ENCODE measurements at places on chromosomes 2 and 18.

GRCh38 chr2:206968134-206969086 is 29.1 kb downstream of the CPO start:
- DNase-seq: no peak

DNA sequence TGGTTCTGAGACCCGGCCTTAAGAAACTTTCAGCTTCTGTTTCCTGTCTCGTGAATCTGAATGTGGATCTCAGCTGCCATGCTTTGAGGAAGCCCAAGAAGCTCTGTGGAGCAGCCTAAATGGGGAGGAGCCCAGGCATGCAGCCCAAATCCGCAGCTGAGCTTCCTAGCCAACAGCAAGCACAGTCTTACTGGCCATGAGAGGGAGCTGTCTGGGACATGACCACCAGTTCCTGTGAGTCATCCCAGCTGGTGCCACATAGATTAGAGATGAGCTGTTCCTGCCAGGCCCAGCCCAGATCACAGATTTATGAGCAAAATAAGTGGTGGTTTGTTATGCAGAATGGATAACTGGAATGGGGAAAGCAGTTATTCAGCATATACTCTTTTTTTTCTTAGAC is 224.4 kb upstream of the APCDD1 start:
- no peak for DNase-seq

DNA sequence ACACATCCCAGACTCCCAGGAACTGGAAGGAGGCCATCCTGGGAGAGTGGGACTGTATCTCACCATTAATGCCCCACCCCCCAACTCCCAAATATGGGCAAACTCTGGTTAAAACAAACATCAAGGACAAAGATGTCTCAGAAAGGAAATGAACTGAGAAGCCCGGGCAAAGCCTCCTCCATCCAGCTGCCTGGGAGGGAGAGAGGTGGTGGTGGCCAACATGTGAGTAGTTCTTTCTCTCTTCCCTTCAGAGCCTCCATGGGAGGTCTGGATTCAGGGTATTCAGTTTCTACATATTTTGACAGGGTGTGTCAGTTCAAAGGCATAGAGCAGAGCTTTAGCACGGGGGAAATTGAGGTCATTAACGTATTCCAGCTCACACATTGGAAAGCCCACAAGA is 57.5 kb downstream of the CXCR4 start:
- peak; percentile 58 for DNase-seq

GRCh38 chr2:230258483-230258882 is 32.9 kb downstream of the SP140 start:
- no peak for DNase-seq

DNA sequence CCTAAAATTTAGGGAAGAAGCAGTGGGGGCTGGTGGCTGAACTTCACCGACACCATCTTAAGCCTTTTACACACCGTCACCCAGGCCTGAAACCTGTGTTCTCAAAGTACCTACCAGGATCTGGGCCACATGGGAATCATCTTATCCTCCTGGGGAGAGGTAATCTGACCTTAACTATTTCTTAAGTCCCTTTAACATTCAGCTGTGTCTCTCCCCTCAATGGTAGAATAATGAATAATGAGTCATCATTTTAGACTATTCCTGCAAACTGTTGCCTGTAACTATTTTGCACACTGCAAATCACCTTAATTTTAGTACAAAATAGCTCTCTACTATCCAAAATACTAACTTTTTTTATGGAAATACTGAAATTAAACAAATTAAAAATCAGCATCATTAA is 149.4 kb upstream of the KLF7 start:
- DNase-seq: no peak

DNA sequence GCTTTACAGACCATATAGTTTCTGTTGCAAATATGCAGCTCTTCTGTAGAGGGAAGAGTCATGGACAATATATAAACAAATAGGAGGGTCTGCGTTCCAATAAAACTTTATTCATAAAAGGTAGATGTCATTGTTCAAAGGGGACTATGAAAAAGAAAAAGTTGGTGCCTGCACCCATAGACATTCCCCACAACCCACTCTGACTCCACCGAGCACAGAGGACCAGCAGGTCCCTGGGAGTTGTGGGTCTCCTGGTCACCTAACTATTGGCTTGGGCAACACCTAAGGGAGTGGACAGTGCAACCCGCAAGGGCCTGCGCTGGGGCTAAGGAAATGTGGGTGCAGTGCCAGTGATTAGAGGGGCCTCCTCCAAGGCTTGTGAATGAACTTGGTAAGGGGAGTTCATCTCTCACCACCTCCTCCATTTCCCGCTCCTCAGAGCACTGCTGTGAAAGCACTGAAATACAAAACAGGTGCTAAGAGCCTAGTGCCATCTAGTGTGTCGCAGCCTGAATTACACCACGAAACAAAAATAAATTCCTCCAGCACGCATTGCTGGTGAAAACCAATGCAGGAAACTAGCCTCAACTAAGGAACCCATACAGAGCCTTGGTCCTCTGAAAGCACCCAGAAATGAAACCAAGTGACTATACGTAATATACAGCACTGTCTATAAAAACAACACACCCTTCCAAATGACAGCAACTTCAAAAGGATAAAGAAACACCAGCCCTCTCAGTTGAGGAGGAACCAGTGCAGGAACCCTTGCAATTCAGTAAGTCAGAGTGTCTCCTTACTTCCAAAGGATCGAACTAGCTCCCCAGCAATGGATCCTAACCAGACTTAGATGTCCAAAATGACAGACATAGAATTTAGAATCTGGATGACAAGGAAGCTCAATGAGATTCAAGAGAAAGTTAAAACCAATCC is 166.6 kb downstream of the RNF144A start:
- DNase-seq: peak; percentile 17

GRCh38 chr2:119947535-119947934 is 65.3 kb upstream of the EPB41L5 start:
- DNase-seq: no peak

DNA sequence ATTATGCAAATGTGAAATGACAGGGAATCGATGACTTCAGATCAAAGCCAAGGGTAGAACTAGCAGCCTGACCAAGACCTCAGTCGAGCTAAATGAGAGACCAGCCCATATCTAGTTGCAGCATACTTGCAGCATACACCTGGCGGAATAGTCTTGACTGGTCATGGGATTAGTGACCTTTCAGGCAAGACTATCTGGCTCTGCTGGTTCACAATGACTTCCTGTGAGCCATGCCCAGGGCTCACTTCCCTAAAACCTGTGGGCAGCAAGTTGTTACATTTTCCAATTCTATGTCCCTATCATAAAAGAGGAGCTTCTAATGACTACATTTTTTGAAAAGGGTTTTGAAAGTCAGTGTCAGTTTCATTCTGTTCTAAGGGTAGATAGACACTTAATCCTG is 1624.9 kb upstream of the CELF4 start:
- DNase-seq: no peak

GRCh38 chr2:100865816-100866460 is 46.0 kb downstream of the NPAS2 start:
- DNase-seq: no peak

GRCh38 chr2:160912276-160912675 is 248.0 kb upstream of the TANK start:
- DNase-seq: no peak

GRCh38 chr2:68379184-68379708 is 14.2 kb downstream of the PLEK start:
- no peak for DNase-seq

DNA sequence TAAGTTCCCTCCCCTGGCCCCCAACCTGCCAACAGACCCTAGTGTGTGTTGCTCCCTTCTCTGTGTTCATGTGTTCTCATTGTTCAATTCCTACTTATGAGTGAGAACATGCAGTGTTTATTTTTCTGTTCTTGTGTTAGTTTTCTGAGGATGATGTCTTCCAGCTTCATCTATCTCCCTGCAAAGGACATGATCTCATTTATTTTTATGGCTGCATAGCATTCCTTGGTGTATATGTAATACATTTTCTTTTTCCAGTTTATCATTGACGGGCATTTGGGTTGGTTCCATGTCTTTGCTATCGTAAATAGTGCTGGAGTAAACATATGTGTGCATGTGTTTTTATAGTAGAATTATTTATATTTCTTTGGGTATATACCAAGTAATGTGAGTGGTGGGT is 602.2 kb downstream of the DSC3 start:
- DNase-seq: no peak

DNA sequence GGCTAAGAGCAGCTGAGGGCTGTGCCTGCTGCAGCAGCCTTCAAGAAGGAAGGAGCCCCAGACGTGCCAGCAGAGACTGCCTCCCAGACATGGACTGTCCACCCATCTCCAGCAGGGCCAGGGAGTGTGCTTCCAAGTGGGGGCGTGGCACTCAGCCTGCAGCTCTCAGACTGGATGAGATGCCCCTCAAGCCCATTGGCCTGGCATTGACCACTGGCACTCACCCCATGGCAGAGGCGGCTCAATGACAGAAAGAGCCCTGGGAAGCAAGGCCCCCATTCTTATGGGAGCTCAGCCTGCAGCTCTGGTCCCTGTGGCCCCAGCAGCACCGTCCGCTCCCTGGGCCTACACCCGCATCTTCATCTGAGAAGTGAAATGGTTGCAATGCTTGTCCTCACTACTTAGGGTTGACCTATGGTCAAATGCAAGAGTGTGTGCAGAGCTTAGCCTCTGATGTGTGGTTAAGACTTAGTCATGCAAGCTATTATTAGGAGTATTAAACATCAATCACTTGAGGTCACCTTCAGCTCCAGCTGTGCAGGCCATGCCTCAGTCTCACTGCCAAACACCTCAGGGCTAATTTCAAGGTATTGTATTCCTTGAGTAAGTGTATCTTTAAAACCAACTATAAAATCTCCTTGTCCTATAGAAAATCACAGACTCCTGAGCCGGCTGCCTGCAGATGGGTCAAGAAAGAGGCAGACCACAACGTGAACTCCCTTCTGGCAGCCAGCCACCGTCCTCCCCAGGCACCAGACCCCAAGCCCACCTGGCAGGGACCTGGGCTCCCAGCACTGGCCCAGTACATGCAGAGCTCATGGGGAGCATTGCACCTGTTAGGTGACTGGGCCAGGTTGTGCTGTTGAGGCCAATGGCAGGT is 194.8 kb downstream of the NDUFA10 start:
- DNase-seq: no peak

DNA sequence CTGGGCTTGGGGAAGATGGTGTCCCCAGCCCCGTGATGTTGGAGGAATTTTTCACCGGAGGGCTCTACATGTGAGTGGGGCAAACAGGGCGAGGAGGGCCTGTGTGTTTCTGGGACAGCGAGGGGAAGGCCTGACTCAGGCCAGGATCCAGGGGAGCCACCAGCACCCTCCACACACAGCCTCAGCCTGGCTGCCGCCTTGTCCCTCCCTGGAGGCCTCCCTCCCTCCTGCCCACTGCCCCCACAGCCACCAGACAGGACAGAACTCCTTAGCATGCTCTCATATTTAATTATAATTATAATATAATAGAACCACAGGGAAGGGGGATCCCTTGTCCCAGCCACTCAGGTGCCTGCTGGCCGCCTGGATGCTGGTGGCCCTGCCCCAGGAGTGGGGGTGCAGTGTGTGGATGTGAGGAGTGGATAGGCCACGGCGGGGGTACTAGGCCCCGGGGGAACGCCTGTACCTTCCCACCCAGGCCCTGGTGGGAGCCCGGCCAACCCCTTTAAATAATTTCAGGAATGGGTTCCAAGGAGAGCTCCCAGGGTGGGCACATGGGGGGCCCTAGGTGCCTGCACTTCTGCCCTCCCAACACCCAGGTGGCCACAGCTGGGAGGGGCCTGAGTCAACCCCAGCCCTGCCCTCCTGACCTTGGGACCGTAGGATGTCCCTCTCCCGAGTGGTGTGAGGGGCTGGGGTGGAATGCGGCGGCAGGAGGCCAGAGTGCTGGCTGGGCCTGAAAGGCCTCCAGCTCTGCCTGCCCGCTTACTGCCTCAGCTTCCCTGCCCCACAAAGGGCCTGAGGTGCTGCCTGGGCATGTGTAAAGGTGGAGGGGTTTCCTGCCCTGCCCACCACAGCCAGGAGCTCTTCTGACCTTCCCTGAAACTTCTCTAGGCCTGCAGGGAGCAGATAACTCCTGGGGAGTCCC is 8.8 kb downstream of the PDCD1 start:
- DNase-seq: no peak

- DNase-seq: no peak
Measured at GRCh38 chr2:205771031-205771430, 88.7 kb downstream of the NRP2 start.

GRCh38 chr2:7073901-7074300 is 156.7 kb downstream of the RNF144A start:
- no peak for DNase-seq

- DNase-seq: no peak
Measured at GRCh38 chr2:61179701-61180639, 18.0 kb downstream of the C2orf74 start.

DNA sequence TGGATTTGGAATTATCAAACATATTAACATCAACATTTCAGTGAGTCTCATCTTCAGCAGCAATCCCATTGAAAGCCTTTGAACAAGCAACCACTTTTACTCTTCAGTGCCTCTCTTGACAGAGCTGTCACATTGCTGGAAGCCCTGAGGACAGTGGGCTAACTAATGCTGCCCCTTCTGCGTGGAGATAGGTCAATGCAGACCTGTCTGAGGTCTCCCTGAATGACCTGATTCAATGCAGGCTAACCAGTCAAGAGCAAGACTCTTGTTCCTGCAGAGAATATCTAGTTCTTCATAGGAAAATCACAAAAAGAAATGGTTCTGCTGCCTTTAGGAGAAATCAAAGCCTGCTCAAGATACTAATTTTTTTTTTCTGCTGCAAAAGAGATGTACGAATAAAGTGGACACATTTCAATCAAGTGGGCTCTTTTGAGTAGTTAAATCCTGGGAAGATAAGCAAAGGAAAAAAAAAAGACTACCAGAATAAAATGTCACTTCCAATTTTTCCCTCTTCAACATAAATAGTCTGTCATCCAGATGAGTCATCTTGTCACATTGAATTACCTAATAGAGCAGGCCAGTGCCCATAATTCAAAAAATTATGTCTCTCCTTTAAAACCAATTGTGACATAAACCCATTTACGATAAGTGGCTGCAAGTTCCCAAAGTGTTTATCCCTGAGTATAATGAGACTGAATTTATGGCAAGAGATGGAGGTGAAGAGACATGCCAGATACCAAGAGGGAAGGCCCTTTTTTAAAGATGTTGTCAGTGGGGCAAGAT is 1269.0 kb upstream of the DDX18 start:
- no peak for DNase-seq

GRCh38 chr2:163554864-163555263 is 180.9 kb downstream of the FIGN start:
- DNase-seq: no peak

DNA sequence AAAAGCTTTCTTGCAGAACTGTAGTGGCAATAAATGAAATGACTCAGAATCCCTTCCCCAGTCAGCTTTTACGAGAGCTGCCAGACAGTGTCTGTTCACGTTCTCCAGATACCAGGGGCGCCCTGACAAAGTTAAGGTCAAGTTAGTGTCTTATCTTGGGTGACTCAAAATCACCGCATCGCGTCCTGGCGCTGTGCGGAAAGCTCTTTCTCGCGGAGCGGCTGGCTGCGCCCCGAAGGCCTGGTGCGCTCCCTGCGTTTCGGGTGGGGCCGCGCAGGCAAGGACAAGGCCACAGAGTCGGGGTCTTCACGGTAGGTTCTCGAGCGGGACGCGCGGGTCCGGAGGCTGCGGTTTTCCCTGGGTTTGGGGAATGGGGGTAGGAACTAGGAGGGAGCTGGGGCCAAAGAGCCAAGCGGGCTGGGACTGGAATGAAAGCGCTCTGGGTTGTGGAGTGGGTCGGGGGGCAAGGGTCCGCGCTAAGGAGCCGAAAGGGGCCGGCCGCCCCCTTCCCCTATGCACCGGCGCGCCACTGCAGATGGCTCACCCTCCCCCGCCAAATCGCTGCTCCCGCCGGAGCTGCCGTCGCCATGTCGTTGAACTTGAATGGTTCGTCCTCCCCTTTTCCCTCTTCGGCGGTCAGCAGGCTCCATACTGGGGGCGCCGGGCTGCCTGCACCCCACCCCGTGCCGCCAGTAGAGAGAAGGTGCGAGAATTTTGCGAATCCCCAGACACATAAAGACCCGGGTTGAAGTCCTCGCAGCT is 2.6 kb upstream of the HOXD11 start:
- DNase-seq: no peak

Measured in NCI-H526 treated with DMSO at 0.1 percent for 48 hours (cell line).